ENCODE measurements at places on chromosomes 13 and 19.

- DNase-seq, result no peak
Observed at GRCh38 chr19:42092350-42092749, 16.4 kb downstream of the ZNF574 start.

GRCh38 chr13:100892981-100893380 lies 218.4 kb upstream of the TMTC4 start:
- no peak for DNase-seq

DNA sequence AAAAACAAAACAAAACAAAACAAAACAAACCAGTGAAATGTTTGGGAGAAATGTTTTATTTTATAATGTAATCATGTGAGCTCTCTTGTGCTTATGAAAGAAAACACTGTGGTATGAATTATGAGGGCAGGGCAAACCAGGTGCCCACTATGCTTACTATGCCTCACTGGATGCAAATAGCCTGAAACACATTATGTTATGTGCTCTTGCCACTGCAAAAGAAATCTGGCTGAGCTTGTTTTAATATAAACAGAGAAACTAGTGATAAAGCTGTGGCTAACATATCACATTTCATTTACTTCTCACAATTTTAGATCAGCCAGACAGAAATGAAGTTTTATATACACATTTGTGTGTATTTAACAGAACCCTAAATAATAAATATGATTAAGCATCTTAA lies 8.7 kb upstream of the NBEA start:
- no peak for DNase-seq

GRCh38 chr13:30774214-30774730 lies 38.9 kb downstream of the ALOX5AP start:
- DNase-seq, result no peak

- DNase-seq, result no peak
Observed at GRCh38 chr19:50059045-50059444, 33.2 kb downstream of the ZNF473 start.

- no peak for DNase-seq
Observed at GRCh38 chr19:4370418-4371041, 27.2 kb downstream of the MPND start.

GRCh38 chr13:33908116-33908515 lies 90.2 kb downstream of the RFC3 start:
- no peak for DNase-seq

- DNase-seq, result no peak
Observed at GRCh38 chr13:75271846-75272245, 210.1 kb downstream of the TBC1D4 start.

DNA sequence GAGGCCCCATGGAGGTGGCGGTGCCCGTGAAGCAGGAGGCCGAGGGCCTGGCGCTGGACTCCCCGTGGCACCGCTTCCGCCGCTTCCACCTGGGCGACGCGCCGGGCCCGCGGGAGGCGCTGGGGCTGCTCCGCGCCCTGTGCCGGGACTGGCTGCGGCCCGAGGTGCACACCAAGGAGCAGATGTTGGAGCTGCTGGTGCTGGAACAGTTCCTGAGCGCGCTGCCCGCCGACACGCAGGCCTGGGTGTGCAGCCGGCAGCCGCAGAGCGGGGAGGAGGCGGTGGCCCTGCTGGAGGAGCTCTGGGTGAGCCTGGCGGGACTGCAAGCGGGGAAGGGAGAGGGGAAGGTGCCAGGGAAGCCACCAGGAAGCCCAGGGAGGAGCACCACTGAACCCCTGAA lies 5.8 kb downstream of the ZNF444 start:
- DNase-seq, result peak; percentile 20

- peak; percentile 36 for DNase-seq
Observed at GRCh38 chr19:5369962-5370367, 29.4 kb upstream of the PTPRS start.

DNA sequence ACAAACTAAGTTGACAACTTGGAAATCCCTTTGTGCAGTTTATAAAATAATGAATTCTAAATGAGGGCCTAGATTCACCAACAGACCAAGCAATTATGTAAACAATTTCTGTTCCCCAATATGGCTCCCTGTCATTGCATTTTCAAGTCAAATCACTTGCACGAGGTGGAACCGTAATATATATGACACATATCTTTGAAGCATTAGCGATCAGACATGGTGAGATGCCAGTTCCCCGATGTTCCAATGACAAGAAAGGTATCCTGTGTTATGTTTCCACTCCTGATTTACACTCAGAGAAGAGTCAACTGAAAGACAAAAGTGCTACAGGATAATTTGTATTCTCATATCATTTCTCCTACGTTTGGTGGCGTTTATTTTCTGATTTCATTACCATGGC lies 108.5 kb upstream of the TDRD3 start:
- no peak for DNase-seq

DNA sequence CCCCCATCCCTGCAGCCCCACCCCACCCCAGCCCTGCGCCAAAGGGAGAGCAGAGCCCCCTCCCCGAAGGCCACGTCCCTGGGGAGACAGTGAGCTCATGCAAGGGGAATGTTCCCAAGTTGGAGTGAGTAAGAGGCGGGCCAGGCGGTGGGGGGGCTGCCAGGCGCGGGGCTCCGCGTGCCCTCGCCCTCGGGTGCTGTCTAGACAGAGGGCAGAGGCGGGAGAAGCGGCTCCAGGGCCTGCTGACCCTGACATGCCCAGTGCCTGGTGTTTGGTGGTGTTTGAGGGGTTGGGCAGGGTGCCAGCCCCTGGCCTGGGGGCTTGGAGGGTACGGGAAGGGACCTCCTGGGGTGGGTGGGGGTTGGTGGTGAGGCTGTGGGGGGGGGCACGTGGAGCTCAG lies 1.0 kb downstream of the FSTL3 start:
- no peak for DNase-seq

DNA sequence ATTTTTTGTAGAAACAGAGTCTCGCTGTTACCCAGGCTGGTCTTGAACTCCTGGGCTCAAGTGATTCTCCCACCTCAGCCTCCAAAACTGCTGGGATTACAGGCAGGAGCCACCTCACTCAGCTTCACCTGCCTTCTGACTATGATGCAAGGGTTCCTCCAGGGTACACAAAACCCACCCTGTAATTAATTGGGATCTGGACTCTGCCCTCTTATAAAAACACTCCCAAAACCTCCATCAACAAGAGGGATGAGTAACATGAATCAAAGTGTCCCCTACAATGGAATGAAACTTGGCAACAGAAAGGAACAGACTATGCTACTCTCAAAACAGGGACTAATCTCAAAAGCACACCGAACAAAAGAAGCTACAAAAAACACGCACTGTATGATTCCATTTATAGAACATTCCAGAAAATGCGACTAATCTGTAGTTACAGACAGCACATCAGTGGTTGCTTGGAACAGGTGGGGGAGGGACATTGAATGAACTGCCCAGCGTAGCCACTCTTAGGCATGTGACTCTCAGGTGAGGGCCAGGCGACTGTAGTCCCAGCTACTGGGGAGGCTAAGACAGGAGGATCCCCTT lies 3.2 kb upstream of the PRR36 start:
- no peak for DNase-seq

DNA sequence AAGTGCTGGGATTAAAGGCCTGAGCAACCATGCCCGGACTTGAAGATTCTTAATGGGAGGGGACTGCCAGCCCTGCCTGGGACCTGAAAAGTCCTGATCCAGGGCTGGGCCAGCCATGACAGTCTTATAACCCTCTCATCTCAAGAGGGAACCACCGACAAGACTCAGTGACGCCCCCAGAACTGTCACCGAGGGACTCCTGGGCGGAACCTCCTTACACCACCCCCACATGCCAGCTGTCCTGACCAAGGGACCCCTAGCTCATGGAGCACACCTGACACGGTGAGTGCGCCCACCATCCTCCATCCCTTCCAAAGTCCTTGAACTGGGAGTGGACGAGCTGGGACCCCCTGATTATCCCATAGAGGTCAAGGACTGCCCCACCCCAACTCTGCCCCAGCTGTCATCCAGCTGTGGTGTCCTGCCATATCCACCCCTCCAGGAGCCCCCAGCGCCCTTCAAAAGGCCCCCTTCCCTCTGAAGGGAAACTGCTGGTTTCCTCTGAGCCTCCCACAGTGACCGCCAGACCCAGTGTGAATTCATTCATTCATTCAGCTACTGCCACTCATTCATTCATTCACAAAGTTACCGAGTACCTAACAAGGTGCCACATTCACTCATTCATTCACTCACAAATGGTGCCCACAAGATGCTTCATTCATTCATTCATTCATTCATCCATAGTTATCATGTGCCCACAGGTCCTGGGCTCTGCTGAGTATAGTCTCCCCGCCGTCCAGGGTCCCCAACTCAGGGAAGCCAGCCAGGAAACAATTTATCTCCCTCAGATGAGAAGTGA lies 3.7 kb downstream of the NDUFA11 start:
- DNase-seq, result no peak

- no peak for DNase-seq
Observed at GRCh38 chr19:28468701-28469459, 744.1 kb downstream of the UQCRFS1 start.

GRCh38 chr19:16435999-16436650 lies 35.6 kb downstream of the EPS15L1 start:
- DNase-seq, result no peak

GRCh38 chr13:48600374-48601364 lies 53.1 kb upstream of the CYSLTR2 start:
- DNase-seq, result no peak

- DNase-seq, result no peak
Observed at GRCh38 chr19:50258918-50259372, 55.5 kb downstream of the MYH14 start.

DNA sequence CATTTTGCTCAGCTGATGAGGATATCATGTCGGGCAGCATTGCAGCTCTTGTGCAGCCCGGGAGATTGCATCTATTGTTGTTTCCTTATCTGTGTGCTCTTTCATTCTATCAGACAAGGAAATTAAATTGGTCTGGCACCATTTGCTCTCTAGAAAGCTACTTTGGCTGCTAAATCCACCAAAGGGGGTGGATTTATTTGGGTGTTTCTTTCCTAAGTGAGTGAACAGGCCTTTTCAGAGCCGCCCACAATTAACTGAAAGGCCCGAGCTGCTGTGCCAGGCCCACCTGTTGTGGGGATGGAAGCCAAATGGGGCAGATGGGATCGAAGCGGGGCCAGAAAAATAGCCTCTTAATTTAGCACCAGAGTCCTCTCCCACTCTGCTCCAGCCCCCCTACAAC lies 99.4 kb downstream of the DNAJC15 start:
- DNase-seq, result no peak

- DNase-seq, result no peak
Observed at GRCh38 chr19:45351401-45351952, 10.9 kb downstream of the KLC3 start.

DNA sequence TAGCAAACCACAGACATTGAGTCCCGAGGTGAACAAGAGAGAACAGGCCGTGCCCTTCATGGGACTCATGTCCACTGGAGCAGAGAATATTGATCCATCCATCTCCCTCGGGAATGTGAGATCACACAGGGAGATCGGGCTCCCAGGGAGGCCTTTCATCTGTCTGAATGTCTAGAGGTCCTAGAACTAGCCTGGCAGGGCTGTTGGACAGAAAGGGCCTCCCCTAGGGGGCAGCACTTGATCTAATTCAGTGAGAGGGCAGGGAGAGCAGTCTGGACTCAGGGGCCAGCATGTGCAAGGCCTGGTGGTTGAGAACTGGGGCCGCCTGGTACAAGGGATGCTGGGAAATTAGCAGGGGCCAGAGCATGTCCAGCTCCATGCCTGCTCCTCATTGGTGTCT lies 4.3 kb downstream of the RUVBL2 start:
- DNase-seq, result no peak

- DNase-seq, result no peak
Observed at GRCh38 chr13:69331245-69331644, 776.4 kb upstream of the ATXN8OS start.

- DNase-seq, result no peak
Observed at GRCh38 chr13:71028884-71029283, 838.1 kb downstream of the DACH1 start.

- no peak for DNase-seq
Observed at GRCh38 chr19:52703917-52704316, 30.9 kb downstream of the ZNF611 start.

- DNase-seq, result no peak
Observed at GRCh38 chr13:112374271-112374670, 1.9 kb upstream of the SPACA7 start.

DNA sequence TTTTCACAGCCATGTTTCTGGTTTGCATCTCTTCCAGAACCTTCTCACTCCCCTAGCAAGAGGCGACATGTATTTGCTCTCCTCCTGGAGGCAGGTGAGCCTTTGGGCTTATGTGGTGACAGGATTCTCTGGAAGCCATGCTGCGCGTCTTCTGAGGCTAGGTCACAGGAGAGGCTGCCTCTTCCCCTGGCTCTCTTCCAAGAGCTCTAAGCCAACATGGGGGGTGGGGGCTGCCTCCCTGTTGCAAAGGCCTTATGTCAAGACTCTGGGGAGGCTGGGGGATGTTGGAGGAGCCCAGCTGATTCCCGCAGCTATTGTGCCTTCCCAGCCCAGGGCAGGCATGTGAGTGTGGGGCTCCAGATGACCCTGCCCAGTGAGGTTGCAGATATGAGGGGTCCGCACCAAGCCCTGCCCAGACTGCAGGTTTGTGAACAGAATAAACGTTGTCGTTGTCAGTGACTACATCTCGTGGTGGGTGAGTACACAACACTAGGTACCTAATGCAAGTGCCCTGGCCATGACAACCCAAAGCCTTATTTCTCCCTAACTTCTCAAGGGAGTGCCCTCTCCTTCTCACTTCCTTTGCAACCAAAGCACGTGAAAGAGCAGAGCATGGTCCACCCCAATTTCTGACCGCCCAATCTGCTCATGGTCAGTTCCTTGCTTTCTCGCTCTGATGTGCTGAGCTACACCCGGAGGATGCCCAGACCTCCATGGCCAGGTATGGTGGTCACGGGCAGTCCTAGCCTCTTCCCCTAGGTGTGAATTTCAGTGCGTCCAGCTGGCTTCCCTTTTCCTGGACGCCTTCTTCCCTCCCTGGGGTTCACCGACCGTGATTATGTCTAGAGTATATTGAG lies 44.9 kb downstream of the TEX29 start:
- no peak for DNase-seq

DNA sequence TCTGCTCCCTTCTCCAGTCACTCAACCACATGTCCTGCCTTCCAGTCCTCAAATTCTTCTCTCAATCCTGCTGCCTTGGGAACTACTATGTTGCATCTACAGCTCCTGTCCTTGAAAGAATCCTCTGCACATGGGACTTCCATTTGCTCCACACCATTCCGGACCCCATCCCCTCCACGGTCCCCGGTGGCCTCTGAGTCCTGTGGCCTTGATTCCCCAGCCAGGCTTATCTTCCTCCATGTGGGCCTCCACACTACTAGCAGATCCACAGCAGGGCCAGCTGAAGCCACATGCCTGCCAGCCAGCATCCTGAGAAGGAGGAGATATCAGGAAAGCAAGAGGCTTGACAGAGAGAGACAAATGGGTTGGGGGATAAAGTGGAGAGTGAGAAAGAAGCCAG lies 1323.8 kb downstream of the UQCRFS1 start:
- DNase-seq, result no peak

GRCh38 chr19:45471931-45472562 lies 4.3 kb downstream of the FOSB start:
- no peak for DNase-seq

- DNase-seq, result no peak
Observed at GRCh38 chr19:51754109-51754508, 2.4 kb upstream of the FPR1 start.

DNA sequence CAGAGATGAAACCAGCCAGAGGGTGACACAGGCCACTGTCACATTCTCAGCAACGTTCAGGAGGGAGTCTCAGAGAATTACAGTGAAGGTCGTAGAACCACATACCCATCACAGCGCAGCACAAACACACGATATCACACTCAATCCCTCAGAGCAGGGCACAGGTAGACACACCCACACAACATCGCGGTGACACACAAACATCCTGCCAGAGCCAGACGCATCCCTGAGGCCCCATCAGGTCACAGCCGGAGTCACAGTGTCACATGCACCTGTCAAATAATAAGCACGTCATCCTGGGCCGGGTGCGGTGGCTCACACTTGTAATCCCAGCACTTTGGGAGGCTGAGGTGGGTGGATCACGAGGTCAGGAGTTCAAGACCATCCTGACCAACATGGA lies 17.5 kb downstream of the ELAVL3 start:
- DNase-seq, result no peak
